ENCODE measurements at places on chromosomes 12 and 14.
A peak's percentile ranks its signal among the peaks of the same experiment; 100 is the strongest.

GRCh38 chr12:118103201-118103600 lies 610 bp downstream of the VSIG10 start:
- no peak for DNase-seq

DNA sequence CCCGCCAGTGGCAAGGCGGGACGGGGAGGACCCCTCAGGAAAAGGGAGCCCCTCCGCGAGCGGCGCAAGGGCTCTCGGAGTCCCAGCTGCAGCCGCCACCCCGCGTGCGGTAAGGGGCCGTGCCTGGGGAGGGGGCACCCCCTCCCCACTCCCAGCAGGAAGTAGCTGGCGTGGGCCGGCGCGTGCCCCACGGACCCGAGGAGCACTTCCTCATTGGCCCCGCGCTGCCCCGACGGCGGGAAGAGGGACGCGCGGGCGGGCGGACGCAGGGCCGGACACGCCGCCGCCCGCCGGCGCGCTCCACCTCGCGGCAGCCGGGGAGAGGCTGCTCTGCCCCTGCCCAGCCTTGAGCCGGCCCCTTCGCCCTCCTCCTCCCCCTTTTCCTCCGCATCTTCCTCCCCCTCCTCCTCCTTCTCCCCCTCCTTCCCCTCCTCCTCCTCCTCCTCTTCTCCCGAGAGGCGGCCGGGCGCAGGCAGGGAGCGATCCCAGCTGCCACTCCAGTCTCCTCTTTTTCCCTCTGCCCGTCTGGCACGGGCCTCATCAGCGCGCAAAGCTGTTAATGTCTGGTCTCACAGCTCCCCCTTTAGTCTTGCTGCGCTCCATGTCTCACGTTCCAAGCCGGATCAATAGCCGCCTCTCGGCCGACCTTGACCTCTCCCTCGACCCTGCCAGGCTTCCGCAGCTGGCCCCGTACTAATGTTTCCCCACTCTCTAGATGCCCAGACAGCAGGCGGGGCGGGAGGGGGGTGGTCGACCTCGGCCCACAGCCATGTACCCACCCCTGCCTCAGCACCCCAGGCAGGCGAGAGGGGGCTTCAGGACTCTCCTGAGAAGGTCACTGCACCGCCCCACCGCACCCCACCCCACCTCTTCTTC lies 2.6 kb upstream of the BCL11B start:
- DNase-seq, result peak; percentile 77

DNA sequence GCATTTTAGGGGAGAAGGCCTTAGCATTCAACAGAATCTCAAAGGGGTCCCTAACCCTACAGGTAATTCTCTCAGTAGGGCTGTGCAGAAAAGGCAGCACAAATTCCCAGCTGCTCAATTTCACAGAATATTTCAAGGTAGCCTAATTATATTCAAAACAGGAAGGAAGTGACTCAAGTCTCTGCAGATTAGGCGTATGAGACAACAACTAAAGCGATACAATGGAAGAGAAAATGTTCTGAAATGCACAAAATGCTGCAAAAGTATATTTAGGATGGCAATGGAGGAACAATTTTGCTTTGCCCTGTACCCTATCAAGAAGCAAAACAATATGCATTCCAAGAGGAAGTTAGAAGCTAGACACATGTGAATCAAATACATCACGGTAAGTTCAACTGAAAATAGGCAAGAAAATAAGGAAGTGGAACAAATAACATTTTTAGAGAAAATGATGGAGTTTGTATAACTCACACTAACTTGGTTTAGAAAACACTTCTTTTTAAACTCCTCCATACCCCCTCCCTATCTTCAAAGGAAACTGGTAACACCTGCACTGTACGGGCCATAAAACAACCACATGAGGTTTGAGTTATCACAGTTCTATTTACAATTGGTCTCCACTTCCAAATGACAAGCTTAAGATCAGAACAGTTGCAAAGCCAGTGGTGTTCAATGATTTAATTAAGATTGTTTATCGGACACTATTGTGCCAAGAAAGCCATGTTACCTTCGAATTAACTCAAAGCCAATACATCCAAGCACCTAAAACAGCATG lies 1.6 kb downstream of the GIT2 start:
- DNase-seq, result peak; percentile 39

DNA sequence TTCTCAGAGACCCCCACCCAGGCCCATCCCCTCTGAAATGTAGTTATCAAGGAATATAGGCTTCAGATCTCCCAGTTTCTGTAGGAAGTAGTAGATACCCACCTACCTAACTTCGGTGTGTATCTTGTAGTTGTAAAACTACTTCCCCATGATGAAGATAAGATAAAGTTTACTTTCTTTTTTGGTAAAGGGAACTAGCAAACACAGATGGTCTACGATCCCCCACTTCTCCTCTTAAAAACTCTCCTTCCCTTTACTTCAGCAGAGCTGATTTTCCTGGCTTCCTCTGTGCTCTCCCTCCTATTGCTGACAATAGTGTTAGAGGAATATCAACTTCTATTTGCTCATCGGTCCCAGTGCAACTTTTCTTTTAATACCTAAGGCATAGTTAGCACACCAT lies 395.2 kb downstream of the RPL10L start:
- DNase-seq, result no peak

GRCh38 chr12:109475993-109476806 lies 900 bp downstream of the KCTD10 start:
- peak; percentile 17 for DNase-seq

GRCh38 chr14:105117710-105118385 lies 50.7 kb downstream of the JAG2 start:
- DNase-seq, result no peak

GRCh38 chr14:64871344-64871743 lies 8.4 kb downstream of the SPTB start:
- no peak for DNase-seq

GRCh38 chr12:51890511-51891171 lies 2.7 kb downstream of the ANKRD33 start:
- DNase-seq, result no peak

GRCh38 chr14:67821121-67821520 lies 1.5 kb downstream of the RAD51B start:
- DNase-seq, result no peak

DNA sequence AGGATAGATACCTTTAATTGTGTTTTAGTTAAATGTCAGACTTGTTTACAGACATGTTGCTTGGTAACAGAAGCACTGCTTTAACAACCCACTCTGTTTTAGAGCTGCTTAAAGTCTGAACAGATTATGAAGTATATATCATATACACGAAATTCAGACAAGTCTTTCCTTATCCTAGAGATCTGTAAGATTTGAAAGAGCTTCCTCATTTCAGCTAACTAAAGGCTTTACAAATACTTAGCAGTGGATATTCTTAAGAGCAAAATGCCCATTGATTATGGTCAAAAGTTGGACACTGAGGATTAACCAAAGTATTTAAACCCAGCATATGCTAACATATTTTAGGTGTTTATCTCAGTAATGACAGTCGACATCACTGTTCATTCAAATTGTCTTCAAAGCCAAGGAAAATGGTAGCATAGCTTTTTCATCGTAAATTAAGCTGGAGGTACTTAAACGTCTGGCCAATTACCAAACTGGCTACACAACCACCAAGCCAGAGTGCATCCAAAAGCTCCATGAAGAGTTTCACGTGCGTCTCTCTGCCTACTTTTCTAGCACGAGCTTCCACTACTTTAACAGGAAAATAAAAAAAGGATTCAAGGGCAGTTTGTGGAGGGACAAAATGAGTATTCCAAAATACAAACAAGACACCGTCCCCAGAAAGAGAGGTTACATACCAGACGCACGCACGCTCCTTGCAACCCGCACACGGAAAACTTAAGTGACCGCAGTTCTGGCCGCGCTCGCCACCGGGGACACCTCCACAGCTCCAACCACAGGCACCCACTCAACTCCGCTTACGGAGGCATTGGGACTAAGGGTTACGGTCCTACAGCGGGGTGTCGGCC lies 565 bp downstream of the CEP83 start:
- DNase-seq, result peak; percentile 42

DNA sequence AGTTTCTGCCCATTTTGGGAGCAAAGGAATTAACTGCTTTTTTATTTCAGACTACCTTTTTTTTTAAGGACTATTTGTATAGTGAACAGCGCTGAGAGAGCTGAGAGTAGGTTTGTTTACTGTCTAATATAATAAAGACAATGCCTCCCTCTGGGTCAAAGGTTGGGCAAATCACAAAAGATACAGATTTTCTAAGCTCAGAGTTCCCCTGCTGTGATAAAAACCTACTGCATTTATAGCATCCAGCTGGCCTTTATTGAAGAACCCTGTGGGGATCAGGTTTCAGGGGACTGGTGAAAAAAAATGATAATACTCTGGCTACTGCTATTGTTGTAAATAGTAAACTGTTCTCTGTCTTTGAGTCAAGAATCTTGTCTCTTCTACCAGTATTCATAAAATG lies 28.7 kb downstream of the CCDC59 start:
- no peak for DNase-seq

GRCh38 chr14:76765461-76765931 lies 4.2 kb downstream of the VASH1 start:
- no peak for DNase-seq

- no peak for DNase-seq
These were observed 171.4 kb downstream of the KIF26A start for GRCh38 chr14:104309657-104310369.

DNA sequence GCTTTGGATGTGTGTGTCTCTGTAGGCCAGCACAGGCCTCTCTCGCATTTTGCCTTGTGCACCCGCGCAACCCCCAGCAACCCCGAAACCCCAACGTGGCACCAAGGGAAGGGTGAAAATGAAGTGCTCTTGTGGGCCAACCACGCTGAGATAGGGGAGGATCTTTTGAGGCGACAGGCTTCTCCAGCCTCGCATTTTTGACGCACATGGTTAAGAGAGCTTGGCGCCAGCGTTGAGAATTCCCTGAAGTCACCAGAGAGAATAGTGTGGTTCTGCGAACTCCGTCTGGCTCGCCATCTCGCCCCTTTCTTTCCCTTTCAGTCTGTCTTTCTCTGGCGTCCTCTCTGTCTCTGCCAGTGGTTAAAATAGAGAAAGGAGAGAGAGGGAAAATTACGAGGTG lies 1.9 kb upstream of the TBX3 start:
- DNase-seq, result no peak

DNA sequence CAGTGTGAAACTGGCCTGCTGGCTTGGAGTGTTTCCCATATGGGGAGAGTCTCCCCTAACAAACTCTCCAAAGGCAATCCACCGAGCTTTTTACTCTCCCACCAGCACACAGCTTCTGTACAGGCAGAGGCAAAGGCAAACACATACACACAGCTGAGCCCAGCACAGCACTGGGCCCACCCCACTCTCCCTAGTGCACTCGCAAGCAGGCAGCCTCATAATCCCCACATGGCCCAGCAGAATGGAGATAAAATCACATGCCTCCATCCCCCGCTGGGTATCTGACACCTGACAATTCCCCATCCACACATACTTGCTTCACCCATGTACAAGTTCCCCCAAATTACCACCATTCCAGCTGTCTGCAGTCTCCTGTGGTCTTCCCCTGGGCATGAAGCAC lies 3.4 kb downstream of the HOXC12 start:
- no peak for DNase-seq

DNA sequence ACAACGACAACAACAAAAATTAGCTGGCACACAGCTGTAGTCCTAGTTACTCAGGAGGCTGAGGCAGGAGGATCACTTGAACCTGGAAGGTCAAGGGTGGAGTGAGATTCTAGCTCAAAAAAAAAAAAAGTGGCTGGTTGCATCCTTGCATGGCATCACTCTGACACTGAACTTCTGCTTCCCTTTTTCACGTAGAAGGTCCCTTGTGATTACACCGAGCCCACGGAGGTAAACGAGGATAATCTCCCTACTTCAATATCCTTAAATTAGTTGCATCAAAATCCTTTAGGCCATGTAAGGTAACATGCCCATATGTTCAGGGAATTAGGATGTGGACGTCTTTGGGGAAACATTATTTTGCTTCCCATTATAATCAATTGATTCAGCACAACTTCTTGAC lies 4.0 kb upstream of the PPP4R4 start:
- no peak for DNase-seq

DNA sequence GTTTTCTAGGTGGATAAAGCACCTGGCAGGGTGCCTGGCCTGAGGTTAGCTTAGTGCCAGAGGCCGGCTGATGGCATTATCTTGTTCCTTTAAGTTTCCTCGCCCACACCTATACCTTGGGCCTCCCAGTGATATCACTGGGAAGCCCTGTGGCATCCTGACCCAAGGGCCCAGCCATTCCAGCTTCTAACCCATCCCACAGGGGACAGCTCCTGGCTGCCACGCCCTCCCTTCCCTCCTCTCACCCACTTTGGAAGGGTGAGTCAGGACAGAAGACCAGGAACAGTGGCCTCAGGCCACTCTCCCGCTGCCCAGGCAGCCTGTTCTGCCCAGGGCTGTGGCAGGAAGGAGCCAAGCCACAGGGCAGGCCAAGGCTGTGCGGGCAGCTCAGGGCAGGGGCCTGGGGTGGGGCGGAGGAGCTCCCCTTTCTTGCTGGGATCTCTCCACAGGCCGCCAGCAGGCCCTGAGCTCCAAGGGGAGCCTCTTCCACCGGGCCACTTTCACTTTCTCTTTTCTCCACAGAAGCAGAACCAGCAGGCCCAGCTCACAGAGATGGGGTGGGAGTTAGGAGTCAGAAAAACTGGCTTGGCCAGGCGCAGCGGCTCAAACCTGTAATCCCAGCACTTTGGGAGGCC lies 75.1 kb downstream of the IRF2BPL start:
- peak; percentile 71 for DNase-seq

DNA sequence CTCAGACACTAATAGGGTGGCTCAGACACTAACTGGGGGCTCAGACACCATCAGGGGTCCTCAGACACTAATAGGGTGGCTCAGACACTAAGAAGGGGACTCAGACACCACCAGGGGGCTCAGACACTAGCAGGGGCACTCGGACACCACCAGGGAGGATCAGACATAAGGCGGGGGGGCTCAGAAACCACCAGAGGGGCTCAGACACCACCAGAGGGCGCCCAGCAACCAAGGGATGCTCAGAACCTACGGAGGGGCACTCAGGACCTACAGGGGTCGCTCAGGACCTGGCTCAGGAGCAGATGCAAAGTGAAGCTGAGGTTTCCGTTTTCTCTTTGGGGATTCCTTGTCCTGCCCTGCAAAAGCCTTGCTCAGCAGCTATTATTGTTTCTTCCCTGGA lies 448.5 kb downstream of the TMEM121 start:
- no peak for DNase-seq

- DNase-seq, result no peak
These were observed 207.8 kb upstream of the OTX2 start for GRCh38 chr14:57018065-57018464.

GRCh38 chr12:90628213-90628612 lies 326.8 kb downstream of the CCER1 start:
- peak; percentile 26 for DNase-seq
